Ascending aorta (tissue), 2 donors: ENCODE measurements at places on chromosomes 5 and 9.

GRCh38 chr5:106739127-106739526, 931.6 kb downstream of the EFNA5 start:
- no peak for DNase-seq

DNA sequence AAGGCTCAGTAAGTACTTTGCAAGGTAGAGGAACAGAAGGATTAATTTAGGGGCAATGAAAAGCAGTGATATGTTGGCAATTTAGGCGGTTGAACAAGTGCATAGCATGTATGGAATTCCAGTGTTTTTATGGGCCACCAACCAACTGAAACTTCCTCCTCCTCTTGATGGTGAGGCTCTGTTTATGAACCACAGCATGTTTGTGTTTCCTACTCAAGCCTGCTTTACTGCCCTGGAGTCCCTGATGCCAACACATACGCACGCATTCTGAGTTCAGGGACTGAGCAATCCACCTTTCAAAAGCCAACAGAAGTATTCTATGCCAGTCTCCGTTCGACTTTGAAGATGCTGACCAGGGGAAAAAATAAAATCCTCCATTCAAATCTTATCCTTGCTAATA, 417.5 kb downstream of the EFNA5 start:
- peak; percentile 66 for DNase-seq

- DNase-seq = no peak
These were observed 19.9 kb downstream of the ZBTB34 start for GRCh38 chr9:126880226-126880946.

GRCh38 chr5:166086568-166086967, 2204.9 kb upstream of the WWC1 start:
- no peak for DNase-seq

- no peak for DNase-seq
These were observed 40.7 kb downstream of the ATPSCKMT start for GRCh38 chr5:10209004-10209403.

- no peak for DNase-seq
These were observed 268.6 kb downstream of the PSAT1 start for GRCh38 chr9:78565481-78565880.

DNA sequence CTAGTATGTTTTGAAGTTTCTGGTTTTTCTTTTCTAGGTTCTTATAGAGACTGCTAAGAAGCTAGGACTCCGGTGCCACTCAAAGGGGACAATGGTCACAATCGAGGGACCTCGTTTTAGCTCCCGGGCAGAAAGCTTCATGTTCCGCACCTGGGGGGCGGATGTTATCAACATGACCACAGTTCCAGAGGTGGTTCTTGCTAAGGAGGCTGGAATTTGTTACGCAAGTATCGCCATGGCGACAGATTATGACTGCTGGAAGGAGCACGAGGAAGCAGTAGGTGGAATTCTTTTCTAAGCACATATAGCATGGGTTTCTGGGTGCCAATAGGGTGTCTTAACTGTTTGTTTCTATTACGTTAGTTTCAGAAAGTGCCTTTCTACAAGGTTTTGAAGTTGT, 52.2 kb downstream of the MTAP start:
- DNase-seq = no peak

- DNase-seq = no peak
These were observed 47.6 kb upstream of the GRHPR start for GRCh38 chr9:37374892-37375291.
